ENCODE measurements at places on chromosomes 1 and 21. TPM values are rescaled to one million over a fixed set of nuclear protein-coding genes. Genes with fewer than 3 reads are reported as not detected.

DNA sequence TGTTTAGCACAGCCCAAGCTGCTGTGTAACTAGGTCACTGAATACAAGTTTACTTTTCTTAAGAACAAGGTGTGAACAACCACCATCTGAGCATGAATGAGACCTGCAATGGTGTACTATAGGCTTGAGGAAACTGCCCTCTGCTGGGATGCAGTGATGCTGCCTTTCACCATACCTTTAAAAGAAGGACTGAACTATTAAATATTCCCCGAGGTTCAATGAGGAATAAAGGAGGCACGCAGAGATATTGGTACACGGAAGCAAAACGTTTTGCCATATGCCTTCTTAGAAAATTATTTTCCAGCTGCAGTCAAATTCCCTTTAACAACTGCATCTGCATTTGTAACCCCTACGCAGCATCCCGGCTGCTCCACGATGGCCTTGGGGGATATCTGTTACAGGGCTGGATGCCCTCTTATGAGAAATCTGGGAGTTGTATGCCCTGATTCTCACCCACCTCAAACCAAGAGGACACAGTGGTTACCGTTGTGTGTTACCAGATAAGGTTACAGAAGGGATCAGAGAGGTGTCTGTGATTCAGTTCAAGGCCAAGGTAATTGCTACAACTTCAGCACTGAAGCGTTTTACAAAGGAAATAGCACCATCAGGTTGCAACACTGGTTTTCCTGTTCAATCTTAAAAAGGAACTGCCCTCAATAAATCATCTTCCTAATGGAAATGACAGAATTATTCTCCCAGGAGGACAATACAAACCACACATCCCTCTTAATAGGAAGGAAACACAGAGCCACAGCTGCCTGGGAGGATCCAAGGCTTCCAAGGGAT lies 470.5 kb downstream of the LTN1 start:
- DNase-seq = peak; percentile 67

GRCh38 chr1:98937347-98937746 lies 67.3 kb downstream of the PLPPR5 start:
- DNase-seq = no peak

The HCRTR1 gene
- under 0.01 TPM for total RNA-seq

GRCh38 chr1:199510314-199510713 lies 517.2 kb upstream of the NR5A2 start:
- no peak for DNase-seq

- DNase-seq = no peak
Measured at GRCh38 chr1:226134170-226135058, 52.1 kb downstream of the ACBD3 start.

DNA sequence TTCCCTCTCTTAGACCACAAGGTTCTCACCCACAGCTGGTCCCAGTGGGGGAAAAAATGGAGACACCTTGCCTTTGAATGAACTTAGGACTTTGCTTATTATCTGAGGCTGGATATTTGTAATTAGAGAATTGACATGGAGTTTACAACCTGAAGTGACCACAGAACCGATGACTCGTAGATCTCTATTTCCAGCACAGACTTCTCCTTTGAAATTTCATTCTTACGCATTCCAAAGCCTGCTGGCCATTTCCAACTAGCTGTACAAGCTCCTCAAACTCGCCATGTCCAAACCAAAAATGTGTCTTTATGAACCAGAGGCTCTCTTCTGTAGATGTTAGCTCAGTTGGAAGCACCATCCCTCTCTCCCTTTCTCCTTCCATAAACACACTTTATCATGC lies 12.0 kb downstream of the RAB7B start:
- peak; percentile 28 for DNase-seq

All from fibroblast of villous mesenchyme (primary cell).